NCI-H2081 treated with DMSO at 0.1 percent for 48 hours (cell line): ENCODE measurements at places on chromosomes 12 and 14.

DNA sequence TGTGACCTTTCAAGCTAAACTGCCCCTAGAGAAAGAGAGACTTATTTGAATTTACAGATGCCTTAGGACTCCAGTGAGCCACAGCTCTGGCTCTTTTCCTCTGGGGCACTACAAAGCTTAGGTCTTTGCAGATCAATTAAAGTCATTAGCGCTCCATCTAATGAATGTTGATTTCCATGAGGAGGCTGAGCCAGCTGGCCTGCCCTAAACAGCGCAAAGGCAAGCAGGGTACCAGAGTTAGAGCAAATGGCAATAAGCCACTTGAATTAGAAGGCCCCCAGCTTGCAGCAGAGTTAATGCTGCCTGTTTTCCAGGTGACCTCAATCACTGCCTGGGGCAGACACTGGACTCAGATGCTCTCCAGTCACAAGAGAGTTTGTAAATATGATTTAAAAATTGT, 695.3 kb downstream of the DIO2 start:
- no peak for DNase-seq

- no peak for DNase-seq
Observed at GRCh38 chr14:106841701-106842100, 1315.3 kb downstream of the TMEM121 start.

DNA sequence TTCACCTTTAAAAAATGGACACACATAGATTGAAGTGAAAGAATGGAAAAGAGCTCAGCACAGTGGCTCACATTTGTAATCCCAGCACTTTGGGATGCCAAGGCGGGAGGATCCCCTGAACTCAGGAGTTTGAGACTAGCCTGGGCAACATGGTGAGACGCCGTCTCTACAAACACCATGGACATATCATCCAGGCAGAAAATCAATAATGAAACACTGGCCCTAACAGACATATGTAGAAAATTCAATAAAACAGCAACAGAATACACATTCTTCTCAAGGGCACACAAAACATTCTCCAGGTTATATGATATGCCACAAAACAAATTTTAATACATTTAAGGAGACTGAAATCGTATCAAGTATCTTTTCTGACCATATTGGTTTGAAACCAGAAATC, 7.4 kb downstream of the WASHC3 start:
- DNase-seq, result no peak

DNA sequence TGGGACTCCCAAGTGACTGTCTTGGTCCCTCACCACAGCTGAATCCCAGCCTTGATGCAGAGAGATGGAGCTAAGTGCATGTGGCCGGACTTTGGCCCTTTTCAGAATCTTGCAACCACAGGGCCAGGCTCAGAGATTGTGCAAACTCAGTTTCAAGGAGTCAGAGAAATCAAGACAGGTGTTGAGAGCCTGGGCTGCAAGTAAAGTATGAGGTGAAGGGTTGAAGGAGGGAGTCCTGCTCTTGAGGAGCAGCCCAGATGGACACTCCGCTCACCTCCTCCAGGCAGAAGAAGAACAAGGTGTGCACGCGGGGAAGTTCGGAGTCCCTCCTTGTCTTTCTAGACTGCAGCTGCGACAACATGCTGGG, 6.3 kb upstream of the BMP4 start:
- no peak for DNase-seq

- DNase-seq, result peak; percentile 13
Observed at GRCh38 chr14:69242311-69243224, 17.4 kb upstream of the GALNT16 start.

- DNase-seq, result no peak
Observed at GRCh38 chr14:104085032-104085888, at the start of gene ASPG. TSS of gene ASPG (plus strand) at chr14:104085700. CDS start at chr14:104085771, 71 bp downstream.

GRCh38 chr14:97177016-97177415, 379.8 kb downstream of the VRK1 start:
- DNase-seq, result no peak

GRCh38 chr12:116454950-116455447, 104.2 kb upstream of the MAP1LC3B2 start:
- DNase-seq, result no peak

DNA sequence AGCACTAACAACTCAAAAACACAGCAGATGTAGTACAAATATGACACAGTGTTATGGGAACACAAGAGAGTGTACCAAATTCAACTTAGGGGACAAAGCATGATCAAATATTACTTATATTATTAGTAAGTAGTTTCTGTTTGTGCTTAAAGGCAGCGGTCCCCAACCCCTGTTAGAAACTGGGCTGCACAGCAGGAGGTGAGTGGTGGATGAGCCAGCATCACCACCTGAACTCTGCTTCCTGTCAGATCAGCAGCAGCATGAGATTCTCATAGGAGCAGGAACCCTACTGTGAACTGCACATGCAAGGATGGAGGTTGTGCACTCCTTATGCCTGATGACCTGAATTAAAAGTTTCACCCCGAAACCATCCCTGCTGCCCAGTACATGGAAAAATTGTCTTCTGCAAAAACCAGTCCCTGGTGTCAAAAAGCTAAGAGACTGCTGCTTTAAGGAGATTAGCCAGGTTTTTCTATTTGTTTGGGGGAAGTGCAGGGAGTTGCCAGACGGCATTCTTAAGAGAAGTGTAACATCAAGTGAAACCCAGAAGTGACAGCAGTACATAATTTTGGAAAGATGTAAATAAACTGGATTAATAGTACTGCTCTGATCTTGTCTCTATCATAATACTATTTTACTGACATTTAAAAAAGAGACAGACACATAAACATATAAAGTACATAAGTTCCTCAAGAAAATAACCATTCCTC, 26.7 kb downstream of the GTF2A1 start:
- no peak for DNase-seq

DNA sequence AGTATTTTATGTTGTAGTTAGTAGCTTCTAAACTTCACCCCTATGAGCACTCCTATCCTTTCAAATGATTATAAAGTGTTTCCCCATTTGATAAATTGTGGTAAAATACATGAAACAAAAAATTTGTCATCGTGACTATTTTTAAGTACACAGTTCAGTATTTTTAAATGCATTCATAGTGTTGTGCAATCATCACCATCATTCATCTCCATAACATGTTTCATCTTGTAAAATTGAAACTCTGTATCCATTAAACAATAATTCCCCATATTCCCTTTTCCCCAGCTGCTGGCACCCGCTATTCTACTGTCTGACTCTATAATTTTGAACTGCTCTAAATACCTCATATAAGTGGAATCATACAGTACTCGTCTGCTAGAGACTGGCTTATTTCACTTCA, 52.5 kb downstream of the ATP23 start:
- DNase-seq, result no peak

DNA sequence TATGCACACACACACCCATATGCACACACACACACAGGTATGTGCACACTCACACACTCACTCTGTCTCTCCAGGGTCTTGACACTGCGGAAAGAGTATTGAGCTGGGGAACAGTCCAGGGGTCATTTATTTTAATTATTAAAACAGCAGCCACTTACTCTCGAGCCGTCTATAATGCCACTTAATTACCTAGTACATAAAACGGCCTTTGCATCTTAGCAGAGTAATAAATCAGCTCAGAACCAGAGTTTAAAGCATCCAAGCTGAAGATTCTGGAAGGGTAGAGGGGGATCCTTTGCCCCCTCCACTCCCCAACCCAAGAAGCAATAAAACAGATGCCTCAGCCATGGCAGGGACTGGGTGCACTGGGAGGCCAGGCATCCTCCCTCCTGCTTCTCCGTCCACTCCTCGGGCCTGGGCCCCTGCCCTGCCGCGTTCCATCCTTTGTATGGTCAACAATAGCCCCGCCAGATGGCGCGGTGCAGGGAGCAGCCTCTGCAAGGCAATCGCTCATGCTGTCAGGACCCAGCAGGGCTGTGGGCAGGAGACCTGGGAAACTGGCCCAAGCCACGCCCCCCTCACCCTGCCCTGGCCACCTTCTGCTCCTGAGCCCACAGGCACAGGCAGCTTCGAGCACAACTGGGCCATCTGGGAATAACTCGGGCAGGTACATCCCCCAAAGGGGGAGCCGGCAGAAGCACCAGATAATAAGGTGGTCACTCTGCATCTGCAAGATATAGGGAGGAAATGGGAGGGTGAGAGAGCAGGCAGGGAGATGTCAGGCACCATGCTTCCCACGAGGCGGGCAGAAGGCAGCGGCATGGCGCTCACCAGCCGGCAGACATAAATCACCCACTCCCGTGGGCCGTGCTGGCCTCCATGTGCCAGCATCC, 40.9 kb downstream of the CCDC85C start:
- DNase-seq, result peak; percentile 45

DNA sequence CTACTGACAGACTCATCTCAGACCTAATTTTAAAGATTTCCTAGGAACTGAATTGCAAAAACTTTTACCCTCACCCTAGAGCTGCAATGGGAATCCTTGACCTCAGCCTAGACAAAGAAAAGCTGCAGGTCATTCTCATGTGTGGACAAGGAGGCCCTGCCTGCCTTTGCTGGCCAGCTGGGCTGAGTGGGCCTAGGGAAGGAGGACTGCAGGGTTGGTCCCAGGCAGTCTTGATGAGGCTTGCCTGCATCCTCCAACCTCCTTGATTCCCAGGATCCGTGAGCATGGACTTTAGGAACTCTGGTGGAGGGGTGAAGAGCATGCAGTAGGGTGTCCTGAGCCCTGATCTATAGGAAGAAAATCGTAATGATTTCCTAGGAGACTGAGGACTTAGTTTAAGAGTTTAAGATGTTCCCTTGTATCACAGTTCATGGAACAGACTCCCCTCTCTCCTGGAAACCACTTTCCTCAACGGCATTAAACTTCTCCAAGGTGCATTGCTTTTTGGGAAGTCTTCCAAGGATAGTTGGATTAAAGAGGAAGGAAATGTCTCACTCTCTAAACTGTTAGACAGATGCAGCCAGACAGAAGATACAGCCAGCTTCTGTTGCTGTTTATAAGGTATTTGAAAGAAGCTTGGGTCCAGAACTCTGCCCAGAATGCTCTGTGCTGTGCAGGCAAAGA, 55.4 kb upstream of the DDX11 start:
- DNase-seq, result no peak

DNA sequence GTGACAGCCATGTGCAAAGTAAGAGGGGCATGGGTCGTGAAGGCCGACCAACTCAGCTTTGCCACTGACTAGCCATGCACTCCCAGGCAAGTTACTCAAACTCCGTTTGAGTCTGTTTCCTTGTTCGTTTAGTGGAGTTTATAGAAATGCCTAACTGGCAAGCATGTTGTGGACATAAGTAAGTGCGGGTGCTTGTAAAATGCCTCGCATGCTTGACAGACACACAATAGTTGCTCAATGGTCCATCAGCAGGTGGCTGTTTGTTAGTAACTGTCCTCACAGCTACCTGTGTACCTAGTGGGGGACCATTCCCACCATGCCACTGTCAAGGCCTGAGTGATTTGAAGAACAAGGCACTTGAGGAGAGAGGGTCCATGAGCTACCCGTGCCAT, 338.3 kb downstream of the DPF3 start:
- DNase-seq, result no peak

DNA sequence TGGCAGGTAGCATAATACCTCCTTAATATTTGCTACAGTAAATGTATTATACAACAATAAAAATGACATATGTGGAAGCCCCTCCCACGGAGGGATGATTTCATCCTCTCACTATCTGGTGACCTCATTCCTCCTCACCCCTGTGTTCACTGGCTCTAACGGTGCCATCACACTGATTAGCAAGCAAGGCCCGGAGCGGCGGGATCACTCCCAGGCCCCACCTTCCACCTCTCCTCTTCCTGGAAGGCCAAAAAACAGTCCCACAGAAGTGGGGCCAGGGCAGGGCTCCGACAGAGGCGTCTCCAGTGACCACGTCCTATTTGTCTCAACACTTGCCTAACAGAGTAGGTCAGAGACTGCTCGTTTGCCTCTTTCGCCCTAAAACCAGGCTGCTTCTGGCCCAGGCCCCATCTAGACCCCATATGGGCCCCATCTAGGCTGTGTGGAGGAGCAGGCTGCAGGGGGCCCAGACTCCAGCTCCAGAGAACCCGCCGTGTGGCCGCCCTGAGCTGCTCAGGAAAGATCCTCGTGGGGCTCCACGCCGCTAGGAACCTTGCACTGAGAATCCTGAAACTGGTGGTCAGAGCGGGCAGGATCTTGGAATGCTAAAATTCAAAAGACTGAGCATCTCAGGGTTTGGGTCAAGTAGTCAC, 3.7 kb downstream of the SELPLG start:
- DNase-seq, result no peak
